ENCODE measurements at places on chromosomes 6 and 20. TPM values are rescaled to one million over a fixed set of nuclear protein-coding genes. Genes with fewer than 3 reads are reported as not detected.

- H3K4me1 ChIP-seq: peaks cover 8% of the 10 kb centered on the region
- DNase-seq: no peak
- H3K27ac ChIP-seq: no peak overlapping the region
- H3K4me3 ChIP-seq: no peak overlapping the region
- no peaks in the 10 kb centered on the region for H3K36me3 ChIP-seq
- peaks cover 3% of the 10 kb centered on the region for H3K27me3 ChIP-seq
Observed at GRCh38 chr6:18269253-18269652, 4.9 kb upstream of the DEK start.

DNA sequence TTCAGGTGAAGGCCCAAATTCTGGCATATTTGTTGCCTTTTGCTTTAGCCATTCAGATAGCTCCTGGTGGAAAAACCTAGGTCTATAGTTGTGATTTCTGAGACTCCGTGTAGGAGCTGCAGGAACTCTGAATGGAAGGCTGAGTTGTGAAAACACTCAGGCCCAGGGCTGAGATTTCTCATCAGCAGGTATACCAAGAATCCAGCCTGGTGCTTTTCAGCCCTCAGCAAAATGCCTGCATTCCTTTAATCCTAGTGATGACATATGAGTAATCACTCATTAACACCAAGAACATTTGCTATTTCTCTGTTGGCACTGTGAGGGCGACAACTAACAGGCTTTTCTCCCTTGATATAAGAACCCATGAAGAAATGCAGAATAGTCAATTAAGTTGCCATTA lies 546.1 kb upstream of the MAN1A1 start:
- H3K4me3 ChIP-seq: no peak overlapping the region
- no peak for DNase-seq
- no peak overlapping the region for H3K27ac ChIP-seq
- H3K27me3 ChIP-seq: no peaks in the 10 kb centered on the region
- no peaks in the 10 kb centered on the region for H3K36me3 ChIP-seq
- no peaks in the 10 kb centered on the region for H3K4me1 ChIP-seq

- H3K36me3 ChIP-seq: peaks cover 100% of the 10 kb centered on the region
- peak overlapping the region; percentile 65 for H3K27ac ChIP-seq
Observed at GRCh38 chr6:35082046-35082732, 59.0 kb downstream of the TCP11 start.

GRCh38 chr6:165611294-165611693 lies 51.7 kb downstream of the PDE10A start:
- no peaks in the 10 kb centered on the region for H3K4me1 ChIP-seq
- DNase-seq: peak; percentile 31
- H3K36me3 ChIP-seq: no peaks in the 10 kb centered on the region
- H3K4me3 ChIP-seq: no peak overlapping the region

DNA sequence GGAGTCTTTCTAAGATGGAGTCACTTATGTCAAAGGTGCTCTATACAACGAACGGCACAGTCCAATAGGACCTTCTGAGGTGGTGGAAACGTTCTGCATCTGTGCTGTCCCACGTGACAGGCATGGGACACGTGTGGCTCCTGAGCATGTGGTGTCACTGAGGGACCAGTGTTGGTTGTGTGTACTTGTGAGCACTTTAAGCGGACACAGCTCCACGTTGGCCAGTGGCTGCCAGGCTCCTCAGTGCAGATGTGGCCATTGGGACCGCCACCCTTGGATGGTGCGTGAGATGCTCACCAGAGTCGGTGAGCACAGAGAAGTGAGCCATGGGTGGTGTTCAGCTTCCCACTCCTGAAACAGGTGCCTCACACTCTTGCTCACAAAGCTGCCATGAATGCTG lies 110.0 kb downstream of the SYNDIG1 start:
- peak; percentile 66 for DNase-seq
- no peak overlapping the region for H3K4me3 ChIP-seq
- no peak overlapping the region for H3K27ac ChIP-seq

TRIM39 gene
- 17.4 TPM for total RNA-seq

DAAM2 gene
- 402 TPM for total RNA-seq

TCP11 gene
- 1.1 TPM for total RNA-seq

ZNF831 gene
- total RNA-seq: 0.42 TPM

All from esophagus muscularis mucosa (tissue), 4 donors.